GM04503 (cell line): ENCODE measurements at places on chromosomes 2 and 18.

- DNase-seq = no peak
Observed at GRCh38 chr2:234292205-234292961, 204.5 kb downstream of the ARL4C start.

GRCh38 chr2:17171446-17172049, 346.7 kb downstream of the RAD51AP2 start:
- no peak for DNase-seq

GRCh38 chr2:7281231-7282201, 364.3 kb downstream of the RNF144A start:
- DNase-seq = no peak

DNA sequence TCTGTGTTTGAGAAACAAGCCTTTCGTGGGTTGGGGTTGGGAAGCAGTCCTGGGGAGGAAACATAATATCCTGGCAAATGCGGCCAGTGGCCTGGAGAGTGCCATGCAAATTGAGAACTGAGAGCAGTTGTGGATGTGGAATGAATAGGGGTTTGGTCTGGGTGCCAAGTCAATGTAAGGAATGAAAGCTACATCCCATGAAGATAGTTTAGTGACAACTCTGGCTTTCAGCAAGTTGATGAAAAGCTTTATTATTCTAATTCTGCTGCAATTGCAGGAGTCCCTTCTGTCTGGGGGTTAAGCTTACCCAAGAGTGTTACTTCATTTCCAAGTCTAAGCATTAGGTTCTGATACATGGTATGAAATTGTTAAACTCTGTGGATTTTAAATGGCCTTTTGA, 771.6 kb downstream of the DPP10 start:
- DNase-seq = no peak

GRCh38 chr2:175008801-175009495, 3.8 kb upstream of the CHN1 start:
- DNase-seq = no peak

- DNase-seq = no peak
Observed at GRCh38 chr2:133862400-133862977, 294.2 kb upstream of the NCKAP5 start.

DNA sequence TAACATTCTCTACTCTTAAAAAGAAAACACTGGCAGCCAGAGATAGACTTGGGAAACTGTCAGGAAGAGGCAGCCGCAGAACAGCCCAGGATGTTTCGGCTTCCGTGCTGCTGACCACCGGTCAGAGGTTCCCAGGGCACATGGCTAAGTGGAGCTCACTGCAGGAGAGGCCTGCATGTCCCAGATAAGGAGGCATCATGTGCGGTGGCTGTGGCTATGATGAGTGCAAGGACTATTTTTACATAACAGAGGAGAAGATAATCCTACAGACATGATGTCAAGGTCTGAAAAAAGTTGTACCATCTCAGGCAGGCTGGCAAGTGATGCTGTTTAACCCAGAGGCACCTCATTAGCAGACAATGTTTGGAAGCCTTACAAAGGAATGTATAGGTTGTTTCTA, 252.3 kb downstream of the CYRIA start:
- no peak for DNase-seq

- DNase-seq = no peak
Observed at GRCh38 chr2:26986576-26986975, 16.1 kb downstream of the MAPRE3 start.

- no peak for DNase-seq
Observed at GRCh38 chr2:40129725-40130124, 322.2 kb downstream of the SLC8A1 start.

GRCh38 chr2:20093263-20094141, 42.1 kb upstream of the LAPTM4A start:
- no peak for DNase-seq

- no peak for DNase-seq
Observed at GRCh38 chr2:86650188-86650587, 26.5 kb upstream of the RNF103 start.

GRCh38 chr18:46793565-46793964, 36.7 kb upstream of the ST8SIA5 start:
- no peak for DNase-seq

DNA sequence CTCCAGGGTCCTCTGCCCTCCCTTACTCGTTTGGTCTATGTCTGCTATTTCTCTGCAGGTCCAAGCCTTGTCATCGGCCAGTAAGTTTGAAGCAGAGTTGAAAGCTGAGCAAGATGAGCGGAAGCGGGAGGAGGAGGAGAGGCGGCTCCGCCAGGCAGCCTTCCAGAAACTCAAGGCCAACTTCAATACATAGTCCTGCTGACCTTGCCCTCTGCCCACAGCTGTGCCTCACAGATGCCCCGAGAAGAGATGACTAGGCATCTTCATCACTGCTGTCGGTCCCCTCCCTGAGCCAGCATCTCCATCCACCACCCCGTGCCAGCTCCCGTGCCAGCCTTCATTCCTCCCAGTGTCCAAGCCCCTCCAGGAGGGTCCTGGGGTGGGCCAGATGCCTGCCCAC, 15.6 kb upstream of the GIGYF2 start:
- DNase-seq = no peak

DNA sequence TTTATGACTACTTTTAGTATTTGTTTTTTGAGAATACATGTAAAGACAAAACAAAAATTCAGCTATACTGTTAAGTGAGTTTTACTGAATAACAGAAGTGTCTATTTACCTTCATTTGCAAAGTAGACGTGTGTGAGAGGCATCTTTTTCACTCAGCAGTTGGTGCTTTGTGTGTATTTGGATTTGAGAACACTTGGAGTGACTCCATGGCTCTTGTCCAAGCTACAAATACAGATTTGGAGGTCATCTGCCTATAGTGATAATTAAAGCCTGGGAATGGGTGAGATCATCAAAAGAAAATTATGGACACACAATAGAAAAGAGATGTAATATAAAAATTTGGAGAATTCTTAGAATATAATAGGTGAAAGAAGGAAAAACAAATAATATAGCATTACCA, 6.2 kb downstream of the NAB1 start:
- no peak for DNase-seq

GRCh38 chr2:216428618-216429350, 16.5 kb downstream of the SMARCAL1 start:
- no peak for DNase-seq

GRCh38 chr2:154681741-154682140, 16.8 kb upstream of the KCNJ3 start:
- no peak for DNase-seq

- DNase-seq = no peak
Observed at GRCh38 chr2:9074930-9075329, 71.4 kb upstream of the MBOAT2 start.

DNA sequence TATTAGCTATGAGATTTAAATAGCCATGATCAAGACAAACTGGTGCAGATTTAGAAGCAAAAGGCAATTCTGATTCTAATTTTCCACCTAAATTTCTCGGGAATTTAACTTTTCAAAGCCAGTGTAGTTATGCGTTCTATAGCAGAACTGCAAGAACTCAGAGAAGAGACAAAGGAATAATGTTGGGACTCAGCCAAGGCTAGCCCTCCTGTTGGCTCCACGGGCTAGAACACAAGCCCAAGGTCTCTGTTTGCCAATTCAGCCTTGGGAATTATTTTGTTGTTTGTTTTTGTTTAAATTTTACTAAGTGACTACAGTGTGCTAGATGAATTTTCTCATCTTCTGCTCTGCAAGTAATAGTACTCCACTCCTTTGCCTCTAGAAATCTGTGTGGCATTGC, 121.2 kb downstream of the CACNB4 start:
- no peak for DNase-seq

- DNase-seq = no peak
Observed at GRCh38 chr2:74947703-74948102, 10.7 kb upstream of the POLE4 start.

- DNase-seq = no peak
Observed at GRCh38 chr2:195604706-195605105, 52.3 kb upstream of the SLC39A10 start.

DNA sequence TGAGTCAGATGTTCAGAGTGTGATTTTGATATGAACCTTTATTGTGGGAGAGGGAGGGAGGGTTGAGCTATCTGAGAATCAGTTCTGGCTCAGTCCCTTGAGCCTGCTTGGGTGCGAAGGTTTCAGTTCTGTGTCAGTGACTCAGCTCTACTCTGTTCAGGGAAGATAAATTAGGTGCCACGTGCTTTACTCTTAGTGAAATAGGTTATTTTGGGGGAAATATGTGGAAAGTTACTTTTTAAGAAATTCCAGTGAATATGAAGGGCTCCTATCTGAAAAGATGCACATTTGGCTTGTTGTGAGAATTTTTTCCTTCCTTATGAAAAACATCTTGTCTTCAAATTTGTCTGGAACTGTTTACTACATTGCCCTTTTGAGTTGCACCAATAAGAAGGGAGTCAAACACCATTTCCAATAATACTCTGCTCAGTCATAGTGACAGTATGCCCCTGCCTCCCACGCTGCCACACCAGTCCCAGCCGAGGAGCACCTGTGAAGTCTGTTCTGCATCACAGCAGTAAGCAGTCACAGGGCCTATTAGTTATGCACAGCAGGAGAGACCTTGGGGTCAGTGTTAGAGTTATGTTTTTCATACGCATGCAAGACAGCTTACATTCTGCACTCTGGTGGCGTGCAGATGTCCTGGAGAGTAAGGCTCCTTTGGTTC, 32.8 kb upstream of the DNAH7 start:
- DNase-seq = no peak

GRCh38 chr18:63106727-63107126, 212.8 kb downstream of the BCL2 start:
- no peak for DNase-seq

- no peak for DNase-seq
Observed at GRCh38 chr2:74812787-74813590, 20.9 kb upstream of the HK2 start.

DNA sequence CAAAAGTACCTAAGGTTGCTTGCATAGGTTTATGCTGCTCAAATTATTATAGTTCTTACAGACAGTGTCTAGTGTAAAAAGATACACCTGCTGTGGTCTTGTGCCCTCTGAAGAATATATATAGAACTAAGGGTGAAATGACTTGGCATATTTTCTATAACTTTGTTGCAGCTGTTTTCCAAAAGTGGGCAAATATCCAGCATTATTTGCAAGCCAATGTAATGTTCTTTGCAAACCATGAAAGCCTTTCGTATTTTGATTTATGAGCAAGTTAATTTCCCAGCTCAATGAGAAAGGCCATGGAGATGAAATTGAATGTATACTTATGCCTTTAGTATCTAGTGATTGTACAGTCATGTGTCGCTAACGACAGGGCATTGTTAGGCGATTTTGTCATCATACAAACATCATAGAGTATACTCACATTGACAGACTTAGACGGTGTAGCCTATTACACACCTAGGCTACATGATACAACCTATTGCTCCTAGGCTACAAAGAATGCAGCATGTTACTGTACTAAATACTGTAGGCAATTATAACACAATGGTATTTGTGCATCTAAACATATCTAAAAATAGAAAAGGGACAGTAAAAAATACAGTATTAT, 116.3 kb downstream of the PLCL1 start:
- DNase-seq = no peak

- DNase-seq = peak; percentile 84
Observed at GRCh38 chr2:207163053-207163755, 2.5 kb downstream of the KLF7 start.

GRCh38 chr2:173962031-173962430, 3.1 kb downstream of the SP3 start:
- DNase-seq = no peak

DNA sequence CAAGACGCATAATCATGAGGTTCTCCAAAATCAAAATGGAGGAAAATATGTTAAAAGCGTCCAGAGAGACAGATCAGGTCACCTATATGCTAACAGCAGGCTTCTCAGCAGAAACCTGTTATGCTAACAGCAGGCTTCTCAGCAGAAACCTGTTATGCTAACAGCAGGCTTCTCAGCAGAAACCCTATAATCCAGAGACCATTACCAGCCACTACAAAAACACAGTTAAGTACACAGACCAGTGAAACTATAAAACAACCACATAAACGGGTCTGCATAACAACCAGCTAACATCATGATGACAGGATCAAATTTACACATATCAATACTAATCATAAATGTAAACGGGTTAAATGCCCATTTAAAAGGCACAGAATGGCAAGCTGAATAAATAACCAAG, 1548.4 kb upstream of the TMEFF2 start:
- DNase-seq = no peak

GRCh38 chr18:48007955-48008701, 77.7 kb upstream of the SMAD2 start:
- no peak for DNase-seq

DNA sequence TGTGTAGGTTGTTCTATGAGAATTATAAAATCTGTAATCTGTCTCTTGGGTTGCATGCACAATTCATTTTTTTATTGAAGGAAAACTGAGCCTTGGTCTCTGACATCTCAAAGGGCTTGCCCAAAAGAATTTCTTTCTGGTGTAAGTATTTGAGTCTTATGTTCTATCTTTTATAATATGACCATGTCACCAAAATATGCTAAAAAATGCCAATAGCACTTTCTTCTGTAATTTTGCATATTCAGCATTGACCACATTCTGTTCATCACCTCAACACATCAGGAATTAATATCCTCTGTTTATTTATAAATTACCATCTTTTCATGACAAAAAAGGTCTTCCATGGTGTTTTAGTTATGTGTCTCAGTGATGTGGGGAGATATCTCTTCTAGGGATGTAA, 268.7 kb upstream of the TCF4 start:
- no peak for DNase-seq

- DNase-seq = no peak
Observed at GRCh38 chr18:40529478-40529877, 1425.6 kb upstream of the PIK3C3 start.

GRCh38 chr18:78151948-78152725, 827.5 kb upstream of the SALL3 start:
- no peak for DNase-seq

DNA sequence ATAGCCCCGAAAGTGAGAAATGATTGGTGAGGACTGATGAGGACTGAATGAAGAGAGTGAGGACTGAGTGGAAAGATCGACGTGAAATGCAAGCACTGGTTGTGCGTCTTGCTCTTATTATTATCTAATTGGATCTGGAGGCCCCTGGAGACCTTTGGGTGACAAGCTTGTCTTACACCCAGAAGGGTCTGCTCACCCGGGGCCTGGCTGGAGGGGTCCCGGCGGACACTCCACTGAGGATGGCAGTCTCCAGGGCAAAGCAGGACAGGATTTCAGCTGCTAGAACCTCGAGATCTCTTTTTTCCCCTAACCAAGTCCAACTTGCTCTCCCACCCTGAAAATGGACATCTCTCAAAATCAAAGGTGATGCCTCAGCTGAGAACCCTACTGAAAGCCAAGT, 160.2 kb downstream of the MYT1L start:
- DNase-seq = no peak

DNA sequence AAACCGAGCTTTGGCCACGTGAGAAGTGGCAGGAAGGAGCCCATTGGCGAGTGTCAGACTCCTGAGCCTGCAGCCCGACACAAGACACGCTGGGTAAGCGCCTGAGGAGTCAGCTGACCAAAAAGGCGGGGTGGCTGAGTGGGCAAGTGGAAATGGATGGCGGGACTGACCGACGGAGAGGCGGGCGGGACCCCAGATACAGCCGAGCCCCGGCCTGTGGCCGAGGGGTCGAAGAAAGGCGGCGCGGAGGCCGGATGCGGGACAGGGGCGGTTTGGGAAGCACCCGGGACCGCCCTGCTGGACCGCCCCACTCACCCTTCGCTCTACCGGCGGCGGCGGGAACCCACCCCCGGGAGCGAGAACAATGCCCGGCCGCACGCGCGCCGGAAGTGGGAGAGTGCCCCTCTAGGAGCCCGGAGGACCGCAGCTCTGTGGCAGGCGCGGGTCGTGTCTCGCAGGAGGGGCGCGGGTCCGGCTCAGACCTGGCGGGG, 22.8 kb downstream of the ZSCAN30 start:
- no peak for DNase-seq
